ENCODE measurements at places on chromosomes 2 and 18.

GRCh38 chr18:26089293-26090129, 902 bp downstream of the SS18 start:
- peak; percentile 57 for DNase-seq

DNA sequence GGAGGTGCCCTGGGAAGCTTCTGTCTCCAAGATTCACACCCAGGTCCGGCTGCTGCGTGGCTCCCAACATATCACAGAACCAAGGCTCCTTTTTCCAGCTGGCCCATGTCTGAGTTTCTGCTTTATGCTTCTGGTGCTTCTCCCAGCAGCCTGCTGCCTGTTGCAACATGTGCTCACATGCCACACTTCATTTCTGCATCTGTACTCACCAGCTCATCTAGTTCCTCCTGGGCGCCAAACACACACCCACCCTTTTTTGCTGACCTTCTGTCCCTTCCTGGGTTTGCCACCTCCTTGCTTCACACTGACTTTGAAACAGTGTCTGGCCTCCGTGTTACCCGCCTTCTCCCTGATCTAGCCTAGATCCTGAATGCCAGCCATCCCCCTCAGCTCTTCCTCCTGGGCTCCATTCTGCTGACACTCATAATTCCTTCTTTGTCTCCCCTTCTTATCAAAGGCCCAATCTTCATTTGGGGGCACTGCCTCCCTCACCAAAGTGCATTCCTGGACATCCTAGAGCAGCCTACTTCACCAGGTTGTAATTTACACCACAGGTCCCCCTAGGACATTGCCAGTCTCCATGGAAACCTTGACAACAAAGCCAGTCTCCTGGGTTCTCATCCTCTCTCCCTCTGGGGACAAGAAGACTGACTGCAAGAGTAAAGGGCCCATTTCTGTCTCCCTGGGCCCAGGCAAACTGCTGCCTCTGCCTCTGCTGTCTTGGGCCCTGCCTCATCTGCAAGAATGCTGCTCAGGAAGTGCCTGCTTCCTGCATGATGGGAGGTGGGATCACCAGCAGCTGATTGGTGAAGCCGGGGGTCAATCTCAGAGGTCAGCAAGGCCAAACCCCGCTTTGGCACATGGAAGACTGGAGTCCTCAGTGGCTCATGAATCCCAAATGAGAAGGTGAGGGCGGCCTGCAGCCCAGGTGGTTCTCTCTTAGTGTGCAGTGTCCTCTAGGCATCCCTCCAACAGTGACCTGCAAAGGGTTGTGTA, 13.9 kb upstream of the PROM2 start:
- no peak for DNase-seq

GRCh38 chr2:62787386-62787785, 81.9 kb downstream of the EHBP1 start:
- DNase-seq = peak; percentile 32

- DNase-seq = no peak
Observed at GRCh38 chr2:232458661-232459418, 2.9 kb downstream of the ALPI start.

DNA sequence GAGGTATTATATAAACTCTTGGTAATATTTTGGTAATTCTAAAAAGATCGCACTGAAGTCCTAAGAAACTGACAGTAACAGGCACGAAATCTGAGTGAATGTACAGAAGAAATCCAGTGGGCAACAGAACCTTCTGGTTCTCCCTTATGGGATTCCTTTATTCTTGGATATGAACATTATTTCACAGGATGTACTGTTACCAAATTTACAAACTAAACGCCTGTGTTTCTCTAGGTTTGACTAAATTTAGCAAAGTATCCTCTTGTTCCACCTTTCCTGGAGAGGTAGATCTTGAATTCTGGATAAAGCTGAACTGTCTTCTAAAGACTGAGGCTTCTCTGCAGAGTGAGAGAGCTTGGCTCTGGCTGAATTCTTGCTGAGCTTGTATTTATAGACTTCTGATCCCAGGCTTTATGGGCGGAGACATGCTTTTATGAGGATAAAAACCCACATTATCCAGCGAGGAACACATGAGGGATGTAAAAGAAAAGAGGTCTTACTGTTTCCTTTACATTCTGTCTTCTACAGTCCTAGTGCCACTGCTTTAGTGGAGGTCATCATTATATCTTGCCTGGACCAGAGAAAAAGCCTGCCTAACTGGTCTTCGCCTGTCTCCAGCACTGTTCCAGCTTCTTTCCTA, 220.8 kb downstream of the CDH2 start:
- no peak for DNase-seq

GRCh38 chr2:227454323-227454860, 17.6 kb upstream of the AGFG1 start:
- no peak for DNase-seq

- peak; percentile 70 for DNase-seq
Observed at GRCh38 chr18:23437357-23438045, 15.6 kb upstream of the RIOK3 start.

DNA sequence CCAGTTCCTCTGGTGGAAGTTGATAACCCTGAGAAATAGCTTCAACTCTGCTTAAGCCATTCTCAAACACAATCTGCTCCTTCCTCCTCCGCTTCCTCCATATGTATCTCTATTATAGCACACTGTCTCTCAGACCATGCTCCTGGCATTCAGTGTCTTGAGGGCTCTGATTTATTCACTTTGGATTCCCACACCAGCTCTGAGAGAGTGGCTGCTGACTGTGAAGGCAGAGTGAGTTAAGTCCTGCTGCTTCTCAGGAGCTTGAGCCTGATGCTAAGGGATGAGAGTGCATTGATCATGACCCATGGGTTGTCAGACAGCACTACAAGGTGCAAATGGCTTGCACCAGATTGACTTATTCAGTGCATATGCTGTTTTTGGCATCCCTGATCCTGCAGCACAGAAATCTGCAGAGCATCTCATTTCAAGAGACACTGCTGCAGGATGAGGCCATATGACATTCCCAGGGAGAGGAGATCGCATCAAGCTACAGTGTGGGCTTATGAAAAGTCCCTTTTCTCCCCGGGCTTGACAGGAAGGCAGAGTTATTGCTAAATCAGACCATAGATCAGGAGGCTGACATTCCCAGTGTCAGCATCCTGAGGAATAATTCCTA, 500.5 kb upstream of the RAB6C start:
- no peak for DNase-seq

DNA sequence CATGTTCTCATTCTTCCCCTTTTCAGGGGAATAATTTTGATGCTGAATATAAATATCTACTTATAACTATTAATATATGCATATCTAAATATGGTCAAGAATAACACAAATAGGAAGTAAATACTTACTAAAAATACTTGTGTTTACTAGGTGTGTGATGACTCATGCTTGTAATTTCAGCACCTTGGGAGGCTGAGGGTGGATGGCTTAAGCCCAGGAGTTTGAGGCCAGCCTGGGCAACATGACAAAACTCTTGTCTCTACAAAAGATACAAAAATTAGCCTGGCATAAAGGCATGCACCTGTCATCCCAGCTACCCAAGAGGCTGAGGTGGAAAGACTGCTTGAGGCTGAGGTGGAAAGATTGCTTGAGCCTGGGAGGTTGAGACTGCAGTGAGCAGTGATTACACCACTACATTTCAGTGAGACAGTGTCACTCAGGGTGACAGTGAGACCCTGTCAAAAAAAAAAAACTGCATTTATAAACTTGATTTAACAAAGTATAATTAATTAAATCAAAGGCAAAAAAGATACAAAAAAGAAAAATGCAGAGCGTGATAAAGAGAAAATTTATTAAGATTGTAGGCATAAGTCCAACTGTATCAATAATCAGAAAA, 703.1 kb upstream of the VRK2 start:
- no peak for DNase-seq

- peak; percentile 4 for DNase-seq
Observed at GRCh38 chr2:132448771-132449170, 32.2 kb downstream of the GPR39 start.

DNA sequence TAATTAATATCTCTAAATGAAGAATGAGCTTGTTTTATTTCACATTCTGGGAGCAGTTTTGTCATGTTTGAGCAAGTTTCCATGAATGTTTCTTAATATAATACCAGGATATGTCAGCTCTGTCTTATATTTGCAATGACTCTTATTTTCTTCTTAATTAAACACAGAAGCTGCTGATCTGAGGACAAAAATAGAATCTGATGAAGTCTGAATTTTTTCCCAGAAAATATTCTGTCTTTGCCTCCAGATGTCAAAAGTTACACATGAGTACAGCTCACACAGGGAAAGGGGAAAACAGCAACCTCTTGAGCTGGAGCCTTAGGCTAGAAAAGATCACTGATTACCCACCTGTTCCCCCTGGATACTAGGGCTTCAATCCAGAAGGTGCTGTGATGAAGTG, 606.6 kb upstream of the SYT4 start:
- no peak for DNase-seq

GRCh38 chr2:171574149-171574795, 52.0 kb downstream of the CYBRD1 start:
- DNase-seq = peak; percentile 19

DNA sequence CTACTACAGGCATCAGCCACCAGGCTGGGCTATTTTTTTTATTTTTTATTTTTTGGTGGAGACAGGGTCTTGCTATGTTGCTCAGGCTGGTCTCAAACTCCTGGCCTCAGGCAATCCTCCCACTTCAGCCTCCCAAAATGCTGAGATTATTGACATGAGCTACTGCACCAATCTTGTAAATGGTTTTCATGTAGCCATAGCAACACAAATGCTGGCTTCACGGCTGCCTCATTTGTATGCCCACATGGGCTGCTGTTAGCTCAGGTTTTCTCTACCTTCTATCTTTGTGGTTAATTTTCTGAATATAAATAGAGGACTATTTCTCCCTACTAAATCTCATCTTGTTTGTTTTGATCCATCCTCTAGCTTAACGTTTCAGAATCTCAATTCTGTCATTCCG, 58.2 kb downstream of the PLEKHM3 start:
- no peak for DNase-seq

- DNase-seq = peak; percentile 51
Observed at GRCh38 chr2:195659982-195660890, 3.2 kb downstream of the SLC39A10 start.

DNA sequence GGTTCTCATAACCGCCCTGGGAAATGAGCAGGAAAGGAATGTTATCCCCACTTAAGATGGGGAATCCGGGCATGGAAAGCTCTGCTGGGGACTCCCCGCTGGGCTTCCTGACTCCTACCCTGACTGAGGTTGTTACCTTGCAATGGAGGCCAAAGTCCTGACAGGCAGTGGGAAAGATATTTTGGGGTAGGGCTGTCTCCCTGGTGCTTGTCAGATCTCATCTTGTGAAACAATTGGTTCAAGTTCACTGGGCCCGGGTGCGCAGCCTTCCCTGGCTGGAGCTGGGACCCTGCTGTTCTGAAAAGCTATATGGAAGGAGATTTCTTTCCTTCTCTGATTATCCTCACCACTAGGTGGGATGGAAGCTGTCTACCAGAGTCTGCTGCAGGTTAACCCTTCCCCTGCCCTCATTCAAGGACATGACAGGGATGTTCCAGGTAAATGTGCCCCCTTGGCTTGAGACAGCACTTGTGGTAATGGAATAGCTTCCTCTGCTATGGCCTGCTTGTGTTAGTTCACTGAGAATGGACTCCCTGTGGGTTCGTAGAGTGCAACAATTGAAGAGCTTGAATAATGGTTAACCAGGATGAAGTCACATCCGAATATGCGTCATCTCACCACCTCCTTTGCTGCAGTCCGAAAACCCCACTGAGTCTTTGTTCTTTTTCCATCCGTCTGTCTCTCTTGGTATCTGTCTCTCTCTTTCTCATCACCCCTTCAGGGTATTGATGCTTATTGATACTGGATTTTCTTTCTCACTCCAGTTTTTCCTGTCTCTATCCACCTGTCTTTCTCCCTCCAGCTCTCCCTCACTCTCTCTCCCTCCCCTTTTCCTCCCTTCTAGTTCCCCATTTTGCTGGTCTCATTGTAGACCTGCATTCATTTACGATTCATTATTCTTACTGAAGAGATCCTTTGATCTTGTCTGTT, 67.8 kb upstream of the EPAS1 start:
- DNase-seq = no peak

- DNase-seq = no peak
Observed at GRCh38 chr2:10316860-10317259, 14.2 kb downstream of the HPCAL1 start.

All from NCI-H1105 (cell line).